ENCODE measurements at places on chromosomes 3 and 15.

DNA sequence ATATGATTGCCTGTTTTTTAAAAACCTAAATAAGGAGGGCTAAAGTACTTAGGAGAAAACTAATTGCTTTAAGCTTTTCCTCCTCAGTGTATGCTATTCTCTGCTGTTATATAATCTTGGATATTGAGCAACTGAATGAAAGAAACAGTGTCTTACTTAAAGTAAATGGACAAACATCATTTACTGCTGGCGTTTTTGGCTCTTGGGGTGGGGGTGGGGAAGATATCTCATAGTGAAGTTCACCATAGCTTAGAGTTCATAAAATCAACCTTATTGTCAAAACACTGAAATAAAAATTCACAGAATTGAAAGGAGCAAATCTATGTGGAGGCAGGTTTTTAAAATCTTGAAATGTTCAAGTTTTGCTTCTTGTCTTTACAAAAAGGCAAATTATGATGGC is 256.4 kb upstream of the SOX2 start:
- no peak for DNase-seq

DNA sequence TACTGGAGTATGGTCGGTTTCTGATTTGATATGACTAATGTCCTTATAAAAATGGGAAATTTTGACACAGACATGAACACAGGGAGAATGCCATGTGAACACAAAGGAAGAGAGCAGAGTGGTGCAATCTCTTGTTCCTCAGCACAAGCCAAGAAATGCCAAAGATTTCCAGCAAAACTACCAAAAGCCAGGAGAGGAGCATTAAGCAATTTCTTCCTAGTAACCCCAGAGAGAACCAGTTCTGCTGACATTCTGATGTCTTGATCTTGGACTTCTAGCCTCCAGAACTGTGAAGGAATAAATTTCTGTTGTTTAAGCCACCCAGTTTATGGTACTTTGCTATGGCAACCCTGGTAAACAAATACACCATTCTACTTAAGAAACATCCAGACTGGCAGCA is 227.8 kb upstream of the MRPL3 start:
- DNase-seq, result no peak

DNA sequence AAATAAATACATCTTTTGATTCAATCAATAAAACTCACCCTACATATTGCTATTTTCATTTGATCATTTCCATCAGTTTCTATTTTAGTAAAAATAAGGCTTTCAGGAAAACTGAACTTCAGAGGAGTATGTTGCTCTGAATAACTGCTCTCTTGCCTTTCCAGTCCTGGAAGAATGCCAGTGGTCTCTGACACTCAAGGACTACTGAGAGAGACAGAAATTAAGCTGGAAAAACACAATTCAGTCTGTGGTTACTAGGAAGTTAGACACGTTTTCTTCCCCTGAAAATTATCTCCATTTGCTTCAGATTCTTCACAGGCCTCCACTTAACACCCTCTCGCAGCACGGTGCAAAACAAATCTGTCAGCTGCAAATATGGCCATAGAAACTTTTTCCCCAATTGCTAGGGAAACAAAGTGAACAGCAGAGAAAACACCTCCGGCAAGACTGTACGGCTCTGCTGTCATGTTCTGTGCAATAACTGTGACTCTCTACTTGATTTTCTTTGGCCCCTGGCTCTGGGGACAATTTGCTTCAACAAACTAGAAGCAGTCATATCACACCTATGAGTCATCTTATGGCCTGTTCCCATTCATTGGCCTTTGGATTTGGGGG is 353.0 kb downstream of the MAGI1 start:
- no peak for DNase-seq

DNA sequence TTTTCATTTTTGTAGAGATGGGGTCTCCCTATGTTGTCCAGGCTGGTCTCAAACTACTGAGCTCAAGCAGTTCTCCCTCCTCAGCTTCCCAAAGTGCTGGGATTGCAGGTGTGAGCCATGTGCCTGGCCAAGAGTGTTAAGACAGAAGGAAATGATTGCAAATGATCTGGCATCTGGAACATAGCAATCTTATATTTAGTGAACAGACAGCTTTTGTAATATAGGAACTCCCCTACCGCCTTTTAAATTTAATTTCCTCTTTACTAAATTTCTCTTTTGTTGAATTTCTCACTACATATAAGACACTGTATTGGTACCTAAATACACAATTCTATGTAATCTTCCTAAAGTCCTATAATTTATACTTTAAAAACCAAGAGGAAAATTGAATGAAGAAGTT is 13.1 kb downstream of the ANO10 start:
- DNase-seq, result no peak

DNA sequence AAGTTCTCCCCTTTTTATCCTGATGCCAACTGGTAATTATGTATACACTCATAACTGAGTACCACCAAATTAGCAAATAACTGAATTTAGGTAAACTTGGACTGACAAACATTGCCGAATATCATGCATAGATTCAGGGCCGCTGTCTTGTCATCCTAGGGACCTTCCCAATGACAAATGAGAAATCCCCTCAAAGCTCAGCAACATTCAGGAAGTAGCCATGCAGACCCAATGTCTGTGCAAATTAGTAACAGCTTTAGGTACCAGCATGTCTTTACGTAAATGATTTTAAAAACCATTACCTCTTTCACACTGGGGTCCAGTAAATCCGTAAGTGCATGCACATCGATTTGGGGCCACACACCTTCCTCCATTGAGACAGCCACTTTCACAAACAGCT is 49.5 kb downstream of the FBN1 start:
- no peak for DNase-seq

DNA sequence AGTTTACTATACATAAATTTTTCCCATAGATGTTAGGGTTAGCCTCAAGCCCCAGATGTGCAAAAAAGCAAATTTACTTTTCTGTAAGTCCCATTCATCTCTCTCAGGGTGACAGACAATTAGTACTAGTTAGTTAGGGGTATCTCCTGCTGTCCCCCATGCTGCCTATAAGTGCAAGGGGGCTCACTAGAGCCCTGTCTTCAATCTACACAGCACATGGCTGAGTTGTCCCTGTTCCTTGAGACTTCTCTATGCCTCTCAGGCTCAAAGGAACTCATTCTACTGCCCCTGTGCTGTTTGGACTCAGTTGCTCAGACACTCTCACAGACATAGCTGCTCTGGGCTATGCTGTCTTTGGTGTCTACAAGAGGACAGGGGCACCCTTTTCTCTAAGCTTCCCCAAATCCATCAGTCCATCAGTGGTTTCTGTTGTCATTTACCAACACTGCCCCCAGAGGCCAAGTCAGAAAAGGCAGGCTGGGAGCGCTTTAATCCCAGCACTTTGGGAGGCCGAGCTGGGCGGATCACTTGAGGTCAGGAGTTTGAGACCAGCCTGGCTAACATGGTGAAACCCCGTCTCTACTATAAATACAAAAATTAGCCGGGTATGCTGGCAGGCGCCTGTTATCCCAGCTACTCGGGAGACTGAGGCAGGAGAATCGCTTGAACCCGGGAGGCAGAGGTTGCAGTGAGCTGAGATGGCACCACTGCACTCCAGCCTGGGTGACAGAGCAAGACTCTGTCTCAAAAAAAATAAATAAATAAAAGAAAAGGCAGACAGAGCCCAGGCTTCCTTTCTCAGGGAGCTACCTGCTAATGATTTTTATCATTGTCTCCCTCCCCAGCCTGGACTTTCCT is 31.4 kb upstream of the PRTG start:
- DNase-seq, result no peak

DNA sequence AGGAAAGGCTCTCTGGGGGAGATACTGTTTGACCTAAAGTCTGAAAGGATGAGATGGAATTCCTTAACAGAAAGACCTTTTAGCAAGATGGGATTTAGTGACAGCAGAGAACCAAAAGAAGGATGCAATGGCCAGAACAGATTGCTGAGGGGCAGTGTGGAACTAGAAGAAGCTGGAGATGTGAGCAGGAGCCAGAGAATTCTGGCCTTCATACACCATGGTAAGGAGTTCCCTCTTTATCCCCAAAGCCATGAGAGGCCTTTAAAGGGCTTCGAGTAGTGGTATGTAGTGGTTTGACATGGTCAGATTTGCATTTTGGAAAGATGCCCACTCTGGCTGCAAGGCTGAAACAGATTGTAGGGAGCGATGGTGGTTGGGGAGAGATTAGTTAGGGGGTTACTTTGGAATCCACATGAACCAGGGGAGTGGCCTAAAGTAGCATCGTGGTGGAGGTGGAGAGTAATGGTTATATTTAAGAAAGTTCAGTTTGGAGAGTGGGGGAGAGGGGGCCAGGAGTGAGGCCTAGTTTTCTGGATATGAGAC is 34.0 kb upstream of the NPHP3 start:
- no peak for DNase-seq

DNA sequence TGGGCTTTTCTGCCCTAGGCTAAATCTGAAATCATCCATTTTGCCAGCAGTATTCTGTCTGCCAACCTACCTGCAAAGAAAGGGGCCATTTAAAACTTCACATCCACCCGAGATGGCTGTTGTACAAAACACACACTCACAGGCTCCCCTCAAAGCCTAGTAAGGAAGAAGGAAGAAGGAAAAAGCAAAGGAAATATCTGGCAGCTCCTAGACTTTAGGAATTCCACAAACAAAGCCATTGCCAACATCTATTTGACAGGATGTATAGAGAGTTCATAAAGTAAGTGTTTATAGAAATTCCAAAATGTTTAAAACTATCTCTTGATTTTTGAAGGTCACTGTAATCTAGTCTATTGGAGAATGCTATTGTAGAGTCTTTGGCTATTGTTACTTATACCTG is 91.9 kb upstream of the THBS1 start:
- DNase-seq, result no peak

DNA sequence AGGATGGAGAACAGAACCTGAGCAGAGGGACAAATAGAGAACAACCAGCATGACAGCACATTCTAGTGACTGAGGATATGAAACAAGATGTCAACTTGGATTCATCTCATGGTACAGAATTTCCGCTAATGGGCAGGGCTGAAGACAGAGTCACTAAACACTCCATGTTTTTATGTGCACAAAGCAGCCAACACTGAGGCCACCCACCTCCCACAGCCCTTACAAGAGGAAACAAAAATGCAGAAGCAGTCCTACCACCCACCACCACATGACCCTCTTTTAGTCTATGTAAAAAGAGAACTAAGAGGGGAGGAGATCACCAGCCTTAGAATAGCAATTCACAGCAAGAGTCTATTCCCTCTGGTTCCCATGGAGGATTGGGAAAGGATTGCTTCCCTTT is 131.4 kb upstream of the UBE2E2 start:
- DNase-seq, result no peak

DNA sequence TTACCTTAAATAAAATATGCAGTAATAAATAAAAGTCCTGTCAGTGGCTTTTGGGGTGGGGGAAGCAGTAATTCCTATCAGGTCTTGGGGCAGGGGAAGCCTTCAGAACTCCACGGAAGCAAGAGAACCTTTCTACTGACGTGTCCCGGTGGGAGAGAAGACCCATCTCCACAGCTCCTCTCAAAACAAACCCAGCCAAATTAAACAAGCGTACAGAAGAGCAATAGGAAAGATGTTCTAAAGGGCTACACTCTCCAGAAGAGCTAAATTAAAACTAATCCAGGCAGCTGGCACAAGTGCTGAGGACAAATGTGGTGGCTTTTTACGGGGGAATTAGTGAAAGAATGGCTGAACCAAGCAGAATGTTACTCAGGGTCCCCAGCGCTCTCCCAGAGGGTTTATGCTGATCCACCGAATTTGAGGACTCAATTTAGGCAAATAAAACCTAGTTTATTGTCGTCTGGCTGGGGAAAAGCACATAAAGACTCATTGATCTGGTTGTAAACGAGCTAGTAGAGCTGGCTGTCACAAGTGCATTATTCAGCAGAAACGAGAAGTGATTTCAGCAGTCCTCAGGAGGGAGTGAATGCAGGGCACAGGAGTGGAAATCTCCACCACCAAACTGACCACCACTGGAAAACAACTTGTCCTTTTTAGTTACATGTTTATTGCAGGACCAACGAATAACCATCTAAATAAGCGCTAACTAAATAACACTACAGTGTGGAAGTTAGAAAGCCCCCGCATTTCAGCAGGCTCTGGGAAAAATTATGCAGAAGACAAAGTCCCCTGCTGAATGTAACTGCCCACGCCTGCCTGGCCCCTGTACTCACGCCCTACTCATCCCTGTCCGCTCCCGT is 13.5 kb downstream of the BFSP2 start:
- no peak for DNase-seq

DNA sequence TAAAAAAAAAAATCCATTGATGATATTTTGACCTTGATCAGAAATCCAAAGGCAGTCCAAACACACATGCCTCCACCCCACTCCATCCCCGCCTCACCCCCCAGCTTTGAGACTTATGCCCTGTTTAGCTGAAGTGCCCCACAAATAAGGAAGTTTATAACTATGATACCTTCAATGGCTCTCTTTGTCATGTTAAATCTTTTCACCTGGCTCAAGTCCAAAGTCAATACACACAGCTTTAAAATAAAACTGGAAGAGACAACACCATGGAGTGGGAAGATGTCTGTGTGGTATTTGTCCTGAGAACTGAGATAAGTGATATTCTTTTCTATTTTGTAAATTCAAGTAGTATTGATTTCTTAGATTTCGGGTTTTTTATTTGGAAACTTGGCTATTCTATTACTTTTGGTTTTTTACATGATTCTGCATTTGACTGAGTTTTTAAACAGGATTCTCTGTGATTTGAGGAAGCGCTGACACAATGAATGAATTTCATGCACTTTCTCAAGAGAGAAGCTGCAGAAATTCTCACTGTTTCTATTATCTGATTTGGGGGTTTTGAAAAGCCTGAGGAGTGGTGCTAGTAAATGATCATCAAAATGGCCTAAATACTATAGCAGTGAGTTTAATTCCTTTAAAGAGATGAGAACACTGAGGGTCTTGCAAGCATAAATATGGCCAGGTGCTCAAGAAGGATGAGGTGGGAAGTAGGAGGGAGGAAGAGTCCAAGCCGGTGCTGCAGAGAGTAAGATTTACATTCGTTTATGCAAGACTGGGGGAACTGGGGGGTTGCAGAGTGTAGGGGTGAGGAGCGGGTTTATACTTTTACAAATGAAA is 5.2 kb downstream of the FOXB1 start:
- no peak for DNase-seq

GRCh38 chr3:193614430-193614829 is 21.4 kb downstream of the OPA1 start:
- DNase-seq, result no peak

DNA sequence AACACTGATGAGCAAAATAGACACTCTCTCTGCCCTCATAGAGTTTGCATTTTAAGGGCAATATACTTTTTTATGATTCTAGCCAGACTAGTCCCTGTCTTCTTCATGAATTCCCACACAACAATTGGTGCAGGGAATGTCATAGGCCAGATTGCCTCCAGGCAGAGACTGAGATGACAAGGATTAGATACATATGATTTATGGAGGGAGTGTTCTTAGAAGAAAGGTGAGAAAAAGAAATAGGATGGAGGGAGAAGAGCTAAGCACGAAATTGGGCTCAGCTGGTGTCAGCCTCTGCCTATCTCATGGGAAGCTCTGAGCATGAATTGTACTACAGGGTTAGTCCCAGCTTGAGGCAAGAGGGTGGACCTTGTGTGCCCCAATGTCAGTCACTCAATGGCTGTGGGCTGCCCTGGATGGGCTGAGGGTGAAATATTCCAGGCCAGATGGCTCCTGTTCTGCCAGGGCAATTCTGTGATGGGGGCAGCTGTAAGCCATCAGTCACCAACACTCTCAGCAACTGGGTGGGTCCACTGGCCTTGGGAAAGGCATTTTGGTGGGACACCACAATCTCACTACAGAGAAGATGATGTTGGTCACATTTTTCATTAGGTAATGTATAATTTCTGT is 31.1 kb downstream of the EIF1B start:
- DNase-seq, result no peak

All from stimulated activated CD4-positive, alpha-beta T cell treated with anti-CD3 and anti-CD28 coated beads, TNF-alpha, amount 100 ng/mL, for 24 hours (primary cell).